Activated effector memory CD4-positive, alpha-beta T cell treated with Interleukin-2 at 50 U/mL for 16 hours (primary cell): ENCODE measurements at places on chromosomes 11 and 22.

DNA sequence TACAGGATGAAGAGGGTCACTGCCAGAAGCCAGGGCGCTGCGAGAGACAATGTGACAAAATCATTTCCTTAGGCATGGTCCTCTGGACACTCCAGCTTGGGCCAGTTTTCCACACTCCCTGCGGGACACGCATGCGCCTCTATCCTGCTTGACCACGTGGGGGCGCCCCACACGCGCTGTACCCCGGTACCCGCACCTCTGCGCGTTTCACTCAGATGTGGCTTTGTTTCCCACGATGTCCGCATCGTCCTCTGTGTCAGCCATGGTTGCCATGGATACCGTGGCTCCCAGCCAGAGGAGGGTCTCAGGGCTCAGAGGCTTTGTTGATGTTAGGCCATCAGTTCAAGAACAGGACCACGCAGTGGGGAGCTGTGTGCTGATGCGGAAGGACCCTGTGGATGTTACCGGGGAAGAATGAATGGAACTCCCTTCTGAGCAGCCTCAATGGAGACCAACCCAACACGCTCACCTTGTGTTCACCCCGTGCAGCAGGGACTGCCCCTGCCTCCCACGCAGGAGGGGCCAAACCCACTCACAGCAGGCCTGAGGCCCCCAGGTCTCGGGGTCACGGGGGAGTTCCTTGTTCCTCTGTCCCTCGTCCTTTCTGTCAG lies 101.1 kb upstream of the SLC22A12 start:
- peak; percentile 6 for DNase-seq

DNA sequence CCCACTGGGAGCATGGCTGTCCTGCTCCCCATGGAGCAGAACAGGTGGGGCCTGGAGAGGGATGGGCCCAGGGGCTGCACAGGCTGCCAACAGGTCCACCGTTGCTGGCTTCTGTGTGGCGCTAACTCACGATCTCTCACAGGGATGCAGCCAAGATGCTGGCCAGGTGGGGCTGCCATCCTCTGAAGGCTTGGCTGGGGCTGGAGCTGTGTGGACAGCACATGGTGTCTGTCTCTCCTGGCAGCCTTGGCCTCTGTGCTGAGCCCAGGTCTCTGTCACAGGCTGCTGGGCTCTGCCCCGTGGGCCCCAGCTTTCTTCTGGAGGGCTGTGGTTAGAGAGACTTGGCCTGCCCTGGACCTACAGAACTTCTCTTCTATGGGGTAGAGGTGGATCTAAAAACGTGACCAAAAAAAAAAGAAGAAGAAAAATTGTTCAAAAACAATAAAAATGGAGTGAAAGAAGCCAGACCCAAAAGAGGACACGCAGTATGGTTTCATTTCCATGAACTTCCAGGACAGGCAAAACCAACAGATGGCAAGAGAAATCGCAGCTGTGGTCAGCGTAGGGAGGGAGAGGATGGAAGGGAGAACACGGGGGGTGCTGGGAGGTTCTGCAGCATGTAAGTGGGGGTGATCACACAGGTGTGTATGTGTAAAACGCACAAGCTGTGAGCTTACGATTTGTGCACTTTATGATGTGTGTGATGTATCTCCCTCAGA lies 12.2 kb downstream of the PARVG start:
- DNase-seq = no peak

- no peak for DNase-seq
Observed at GRCh38 chr11:94423507-94423906, 22.3 kb upstream of the GPR83 start.

GRCh38 chr22:50481045-50481439 lies 301 bp upstream of the ADM2 start:
- DNase-seq = no peak

- DNase-seq = no peak
Observed at GRCh38 chr11:107606141-107606540, 15.2 kb downstream of the ELMOD1 start.

DNA sequence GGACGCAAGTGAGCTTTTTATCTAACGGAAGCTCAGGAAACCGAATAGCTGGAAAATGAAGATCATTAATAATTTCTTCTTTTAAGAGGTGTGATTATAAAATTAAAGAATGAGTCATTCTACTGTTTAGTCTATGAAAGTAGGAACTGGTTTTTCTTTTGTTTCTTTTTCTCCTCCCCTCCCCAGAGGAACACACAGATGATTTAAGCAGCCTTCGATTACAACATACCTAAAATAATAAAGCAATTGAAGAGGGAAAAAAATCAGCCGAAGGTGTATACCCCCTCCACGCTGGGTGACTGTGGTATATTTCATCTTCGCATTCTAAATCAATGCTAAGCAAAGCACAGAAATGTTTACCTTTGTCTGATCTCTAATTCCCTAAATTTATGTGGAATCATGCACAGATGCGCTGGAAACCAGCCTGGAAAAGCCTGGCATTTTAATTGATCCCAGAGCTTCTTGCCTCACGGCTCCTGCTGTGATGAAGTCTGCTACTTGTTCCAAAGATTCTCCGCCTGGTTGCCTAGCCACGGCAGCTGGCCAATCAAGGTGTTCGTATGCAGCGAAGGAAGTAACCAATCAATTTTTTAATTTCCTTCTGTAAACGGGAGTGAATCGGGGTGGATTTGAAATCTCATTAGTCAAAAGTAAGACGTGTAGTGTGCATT lies 133.9 kb downstream of the FANCF start:
- no peak for DNase-seq

DNA sequence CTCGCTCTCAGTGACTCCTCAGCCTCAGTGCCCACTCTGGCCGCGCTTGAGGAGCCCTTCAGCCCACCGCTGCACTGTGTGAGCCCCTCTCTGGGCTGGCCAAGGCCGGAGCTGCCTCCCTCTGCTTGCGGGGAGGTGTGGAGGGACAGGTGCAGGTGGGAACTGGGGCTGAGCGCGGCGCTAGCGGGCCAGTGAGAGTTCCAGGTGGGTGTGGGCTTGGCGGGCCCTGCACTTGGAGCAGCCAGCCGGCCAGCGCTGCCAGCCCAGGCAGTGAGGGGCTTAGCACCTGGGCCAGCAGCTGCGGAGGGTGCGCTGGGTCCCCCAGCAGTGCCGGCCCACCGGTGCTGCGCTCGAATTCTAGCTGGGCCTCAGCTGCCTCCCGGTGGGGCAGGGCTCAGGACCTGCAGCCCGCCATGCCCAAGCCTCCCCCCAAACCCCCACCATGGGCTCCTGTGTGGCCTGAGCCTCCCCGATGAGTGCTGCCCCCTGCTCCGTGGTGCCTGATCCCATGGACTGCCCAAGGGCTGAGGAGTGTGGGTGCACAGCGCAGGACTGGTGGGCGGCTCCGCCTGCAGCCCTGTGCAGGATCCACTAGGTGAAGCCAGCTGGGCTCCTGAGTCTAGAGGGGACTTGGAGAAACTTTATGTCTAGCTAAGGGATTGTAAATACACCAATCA lies 64.2 kb upstream of the NARS2 start:
- DNase-seq = no peak

DNA sequence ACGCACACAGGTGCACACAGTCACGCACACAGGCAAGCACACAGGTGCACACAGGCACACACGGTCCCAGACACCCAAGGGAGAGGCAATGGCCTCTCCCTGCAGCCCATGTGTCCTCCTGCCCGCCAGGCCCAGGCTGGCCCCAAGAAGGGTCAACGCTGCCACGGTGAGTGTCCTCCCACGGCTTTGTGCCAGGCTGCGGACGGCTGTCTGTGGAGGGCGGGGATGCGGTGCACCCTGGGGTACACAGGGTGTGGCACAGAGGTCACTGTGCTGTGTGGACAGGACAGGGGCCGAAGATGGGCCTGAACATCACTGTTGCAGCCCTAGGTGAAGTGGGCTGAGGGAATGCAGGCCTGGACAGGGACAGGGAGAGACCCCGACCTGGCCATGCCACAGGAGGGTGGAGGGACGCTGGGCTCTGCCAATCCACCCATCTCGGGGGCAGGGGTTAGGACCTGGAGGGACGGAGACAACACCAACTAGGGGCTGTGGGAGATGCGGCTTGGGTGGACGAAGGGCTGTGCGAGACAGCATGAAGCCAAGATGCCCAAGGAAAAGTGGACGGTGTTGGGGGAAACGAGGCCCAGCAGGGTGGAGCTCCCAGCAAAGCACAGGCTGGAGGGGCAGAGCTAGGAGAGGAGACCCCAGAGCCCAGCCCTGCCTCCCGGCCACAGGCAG lies 523.8 kb downstream of the BRD1 start:
- no peak for DNase-seq

DNA sequence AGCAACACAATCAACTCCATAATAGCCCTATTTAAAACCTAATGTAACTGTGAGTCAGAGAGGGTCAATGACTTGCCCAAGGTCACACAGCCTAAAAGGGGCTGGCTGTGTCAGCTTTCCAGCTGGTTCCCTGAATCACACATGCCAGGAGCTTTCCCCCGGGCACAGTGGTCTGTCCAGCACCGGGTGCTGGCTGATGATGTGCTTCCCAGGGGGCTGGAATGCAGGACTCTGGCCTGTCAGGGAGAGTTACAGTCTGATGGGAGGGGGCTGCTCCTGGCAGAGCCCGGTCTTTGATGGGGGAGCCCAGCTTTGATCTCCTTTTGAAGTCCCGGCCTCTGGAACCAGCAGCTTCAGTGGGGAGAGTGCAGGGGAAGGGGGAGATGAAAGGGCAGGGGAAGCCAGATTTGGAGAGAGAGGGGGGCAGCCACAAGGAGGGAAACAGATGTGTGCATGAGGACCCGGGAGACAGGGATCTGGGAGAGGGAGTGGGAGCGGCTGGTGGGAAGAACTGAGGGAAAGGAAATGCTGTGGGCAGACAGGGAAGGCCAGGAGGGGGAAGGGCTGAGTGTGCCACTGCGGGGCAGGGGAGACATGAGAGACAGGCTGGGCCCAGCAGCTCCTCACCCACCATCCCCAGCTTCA lies 102.7 kb downstream of the NECTIN1 start:
- DNase-seq = no peak

GRCh38 chr11:65478388-65479183 lies 20.3 kb upstream of the MALAT1 start:
- DNase-seq = no peak

GRCh38 chr11:2731130-2732125 lies 31.6 kb upstream of the KCNQ1OT1 start:
- DNase-seq = no peak

- DNase-seq = no peak
Observed at GRCh38 chr11:67237574-67237973, 28.7 kb upstream of the GRK2 start.

GRCh38 chr11:29334776-29335130 lies 682.1 kb downstream of the KCNA4 start:
- DNase-seq = no peak

DNA sequence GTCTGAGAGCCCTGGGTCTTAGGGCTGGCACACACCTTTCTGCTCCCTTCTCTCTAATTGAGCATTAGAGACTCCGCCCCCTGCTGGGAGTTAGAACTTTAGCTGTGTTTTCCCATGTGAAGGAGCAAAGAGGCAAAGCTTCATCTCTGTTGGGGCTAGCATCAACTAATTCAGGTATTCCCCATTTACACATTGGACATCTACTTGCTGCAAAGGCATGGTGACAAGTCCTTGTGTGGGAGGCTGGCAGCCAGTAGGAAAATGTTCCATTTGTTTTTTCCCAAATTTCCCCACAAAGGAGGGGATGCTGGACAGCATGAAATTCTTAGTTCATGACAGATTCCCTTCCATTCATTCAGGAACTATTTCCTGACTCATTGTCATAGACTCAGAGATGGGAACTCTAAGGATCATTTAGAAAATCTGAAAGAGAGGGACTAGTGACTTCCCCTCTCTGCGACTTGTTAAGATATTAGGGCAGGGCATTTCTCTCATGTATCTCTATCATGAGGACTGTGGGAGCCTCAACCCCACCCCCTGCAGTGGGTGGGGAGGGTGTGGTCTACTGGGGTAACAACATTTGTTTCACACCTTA lies 3.6 kb downstream of the CD44 start:
- DNase-seq = no peak

- no peak for DNase-seq
Observed at GRCh38 chr11:38208951-38209350, 1610.9 kb upstream of the RAG2 start.

- no peak for DNase-seq
Observed at GRCh38 chr11:69566001-69566400, 75.0 kb upstream of the CCND1 start.
